ELF-1 (cell line): ENCODE measurements at places on chromosomes 1 and 21.

- DNase-seq = no peak
Measured at GRCh38 chr21:34979383-34979782, 69.7 kb downstream of the RUNX1 start.

DNA sequence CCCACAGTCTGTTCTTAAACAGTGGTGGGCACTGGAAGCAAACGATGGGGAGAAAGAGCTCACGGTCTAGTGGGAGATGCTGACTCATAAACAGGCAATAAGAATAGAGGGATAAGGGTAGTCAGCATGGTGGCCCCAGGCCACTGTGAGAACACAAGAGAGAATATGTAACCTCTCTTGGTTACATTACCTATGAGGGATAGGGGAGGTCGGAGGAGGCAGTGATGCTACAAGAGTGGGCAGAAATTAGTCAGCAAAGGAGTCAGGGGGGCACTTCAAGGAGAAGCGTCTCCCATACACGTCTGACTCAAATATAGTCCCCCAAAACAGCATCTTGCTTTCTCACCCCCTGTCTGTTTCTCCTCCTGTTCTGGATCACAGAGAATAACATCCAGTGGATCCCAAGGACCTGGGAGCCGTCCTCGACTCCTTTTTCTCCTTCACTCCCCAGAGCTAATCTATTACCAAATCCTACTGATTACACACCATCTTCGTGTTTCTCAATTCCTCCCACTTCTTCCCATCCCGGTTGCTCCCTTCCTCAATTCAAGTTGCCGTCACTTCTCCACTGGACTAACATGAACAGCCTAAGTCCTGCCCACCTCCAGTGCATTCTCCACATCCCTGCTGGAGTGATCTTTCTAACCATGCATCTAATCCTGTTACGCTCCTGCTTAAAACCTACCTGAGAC is 2.1 kb downstream of the SLAMF8 start:
- no peak for DNase-seq

DNA sequence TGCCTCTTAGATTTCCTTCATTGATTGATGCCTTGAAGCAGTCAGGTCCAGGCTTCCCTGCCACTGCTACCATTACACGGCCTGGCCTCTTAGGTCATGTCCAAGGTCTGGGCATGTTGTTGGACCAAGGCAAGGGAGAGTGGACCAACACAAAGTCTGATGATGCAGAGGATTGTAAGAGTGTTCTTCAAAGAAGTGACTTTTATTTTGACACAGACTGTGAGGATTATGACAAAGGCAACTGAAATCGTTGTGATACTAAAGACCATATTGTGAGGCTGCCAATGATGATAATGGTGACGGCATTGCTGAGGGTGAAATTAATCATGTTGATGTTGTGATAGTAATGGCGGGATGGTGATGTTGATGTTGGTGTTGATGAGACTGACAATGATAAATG is 149.5 kb downstream of the GRIK3 start:
- no peak for DNase-seq

DNA sequence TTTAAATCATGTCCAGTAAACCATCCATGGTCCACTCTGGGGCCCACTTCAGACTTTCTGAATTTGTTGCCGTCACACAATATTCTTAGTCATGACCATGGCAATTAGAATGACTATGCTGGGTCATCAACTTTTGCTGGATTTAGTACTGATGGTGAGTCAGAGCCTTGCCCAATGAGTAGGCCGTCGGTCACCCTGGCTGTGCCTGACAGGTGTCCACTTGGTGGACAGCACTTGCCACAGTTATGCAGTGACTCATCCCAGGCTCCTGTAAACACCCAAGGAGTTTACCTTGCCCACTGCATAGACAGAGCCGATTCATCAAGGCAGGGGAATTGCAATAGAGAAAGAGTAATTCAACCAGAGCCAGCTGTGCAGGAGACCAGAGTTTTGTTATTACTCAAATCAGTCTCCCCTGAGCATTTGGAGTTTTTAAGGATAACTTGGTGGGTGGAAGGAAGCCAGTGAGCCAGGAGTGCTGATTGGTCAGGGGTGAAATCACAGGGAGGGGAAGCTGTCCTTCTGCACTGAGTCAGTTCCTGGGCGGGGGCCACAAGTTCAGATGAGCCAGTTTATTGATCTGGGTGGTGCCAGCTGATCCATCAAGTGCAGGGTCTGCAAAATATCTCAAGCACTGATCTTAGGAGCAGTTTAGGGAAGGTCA is 333.8 kb downstream of the PTPRU start:
- DNase-seq = no peak

DNA sequence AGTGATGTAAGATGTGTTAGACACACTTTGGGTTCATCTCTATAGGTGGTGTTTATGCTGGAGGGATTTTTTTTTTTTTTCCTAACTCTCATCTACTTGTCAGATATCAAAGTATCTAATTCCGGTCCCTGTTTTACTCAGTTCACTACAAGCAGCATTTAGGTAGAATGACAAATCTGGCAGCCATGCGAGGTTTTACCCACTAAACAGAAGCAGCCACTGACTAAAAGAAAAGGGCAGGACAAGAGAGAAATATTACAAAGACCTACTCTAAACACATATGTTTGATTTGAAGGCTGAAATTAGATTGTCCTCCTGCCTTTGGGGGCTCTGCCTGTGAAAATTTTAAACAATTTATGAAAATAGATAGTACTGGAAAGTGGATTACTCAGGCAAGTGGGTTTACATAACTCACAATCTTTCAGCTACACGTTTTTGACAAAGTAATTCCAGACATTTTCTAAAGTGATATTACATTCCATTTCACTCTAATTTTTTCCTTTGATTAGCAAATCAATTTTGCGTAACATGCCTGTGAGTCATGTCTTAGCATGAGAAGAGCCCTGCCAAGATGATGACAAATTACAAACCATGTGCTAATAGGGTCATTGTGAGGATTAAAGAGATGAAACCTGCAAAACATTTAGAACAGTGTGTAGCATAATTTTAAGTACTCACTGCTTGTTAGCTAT is 172.6 kb downstream of the PLA2G4A start:
- no peak for DNase-seq

DNA sequence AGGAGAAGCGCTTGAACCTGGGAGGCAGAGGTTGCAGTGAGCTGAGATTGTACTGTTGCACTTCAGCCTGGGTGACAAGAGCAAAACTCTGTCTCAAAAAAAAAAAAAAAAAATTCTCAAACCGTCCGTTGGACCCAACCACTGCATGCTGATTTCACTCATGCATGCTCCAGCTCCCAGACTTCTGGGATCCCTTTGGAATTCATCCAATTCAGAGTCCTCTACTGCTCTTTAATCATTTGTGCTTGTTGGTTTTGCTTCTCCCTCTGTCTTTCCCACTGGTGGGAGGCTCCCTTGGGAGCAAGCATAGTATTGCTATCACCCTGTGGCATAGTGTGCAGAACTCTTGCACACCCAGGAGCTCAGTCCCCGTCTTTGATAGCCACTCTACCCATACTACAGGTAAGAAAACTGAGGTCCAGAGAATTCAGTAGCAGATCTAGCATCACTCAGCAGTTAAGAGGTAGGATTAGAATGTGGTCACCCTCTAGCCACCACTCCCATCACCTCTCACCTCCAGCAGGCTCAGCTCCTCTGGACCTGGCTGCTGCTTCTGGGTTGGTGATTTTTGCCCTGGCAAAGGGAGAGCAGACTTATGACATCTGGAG is 3.1 kb upstream of the LMNA start:
- DNase-seq = no peak

DNA sequence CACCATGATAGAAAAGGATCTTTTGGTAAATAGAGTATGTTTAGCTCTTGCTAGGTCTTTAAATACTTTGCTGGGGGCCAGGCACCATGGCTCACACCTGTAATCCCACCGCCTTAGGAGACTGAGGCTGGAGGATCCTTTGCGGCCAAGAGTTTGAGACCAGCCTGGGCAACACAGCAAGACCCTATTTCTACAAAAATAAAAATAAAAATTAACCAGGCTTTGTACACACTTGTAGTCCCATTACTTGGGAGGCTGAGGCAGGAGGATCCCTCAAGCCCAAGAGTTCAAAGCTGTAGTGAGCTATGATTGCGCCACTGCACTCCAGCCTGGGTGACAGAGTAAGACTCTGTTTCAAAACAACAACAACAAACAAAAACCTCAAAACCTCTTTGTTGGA is 1.1 kb upstream of the KCNE2 start:
- DNase-seq = no peak

DNA sequence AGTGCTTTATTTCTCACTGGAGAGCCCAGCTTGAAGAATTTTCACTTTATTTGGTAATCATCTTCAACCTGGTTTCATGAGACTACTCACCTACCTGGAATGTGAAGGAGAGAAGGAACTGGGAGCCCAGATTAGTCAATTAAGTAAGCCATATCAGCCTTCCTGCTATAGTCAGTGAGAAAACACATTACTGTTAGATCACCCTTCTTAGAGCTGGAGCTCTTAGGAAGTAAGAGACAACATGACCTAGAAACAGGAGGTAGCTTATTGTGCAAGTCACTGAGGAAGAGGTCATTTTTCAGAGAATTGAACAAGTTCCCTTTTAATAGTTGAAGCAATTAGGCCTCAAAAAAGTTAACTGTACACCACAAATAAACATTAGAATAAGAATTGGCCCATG is 49.2 kb upstream of the TEKT2 start:
- DNase-seq = no peak

GRCh38 chr1:2277741-2278488 is 49.8 kb downstream of the SKI start:
- peak; percentile 40 for DNase-seq

DNA sequence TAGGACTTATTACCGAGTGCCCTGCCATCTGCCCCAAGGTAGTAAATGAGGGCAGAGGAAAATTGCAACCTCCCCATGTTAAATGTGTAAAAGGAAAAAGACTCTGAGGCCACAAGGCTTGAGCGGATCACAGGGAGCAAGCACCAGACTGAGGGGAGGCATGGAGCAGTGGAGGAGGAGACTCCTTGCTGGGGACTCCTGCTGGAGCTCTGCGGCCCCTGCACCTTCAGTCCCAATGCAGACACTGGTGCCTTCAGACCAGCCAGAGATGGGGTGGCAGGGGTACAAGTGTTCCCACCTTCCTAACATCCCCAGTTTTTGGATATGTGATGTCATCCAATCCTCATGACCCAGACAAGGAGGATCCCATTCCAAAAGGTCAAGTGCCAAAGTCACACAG is 128.4 kb upstream of the NGF start:
- DNase-seq = no peak

GRCh38 chr1:2127187-2128145 is 67.1 kb downstream of the FAAP20 start:
- no peak for DNase-seq

DNA sequence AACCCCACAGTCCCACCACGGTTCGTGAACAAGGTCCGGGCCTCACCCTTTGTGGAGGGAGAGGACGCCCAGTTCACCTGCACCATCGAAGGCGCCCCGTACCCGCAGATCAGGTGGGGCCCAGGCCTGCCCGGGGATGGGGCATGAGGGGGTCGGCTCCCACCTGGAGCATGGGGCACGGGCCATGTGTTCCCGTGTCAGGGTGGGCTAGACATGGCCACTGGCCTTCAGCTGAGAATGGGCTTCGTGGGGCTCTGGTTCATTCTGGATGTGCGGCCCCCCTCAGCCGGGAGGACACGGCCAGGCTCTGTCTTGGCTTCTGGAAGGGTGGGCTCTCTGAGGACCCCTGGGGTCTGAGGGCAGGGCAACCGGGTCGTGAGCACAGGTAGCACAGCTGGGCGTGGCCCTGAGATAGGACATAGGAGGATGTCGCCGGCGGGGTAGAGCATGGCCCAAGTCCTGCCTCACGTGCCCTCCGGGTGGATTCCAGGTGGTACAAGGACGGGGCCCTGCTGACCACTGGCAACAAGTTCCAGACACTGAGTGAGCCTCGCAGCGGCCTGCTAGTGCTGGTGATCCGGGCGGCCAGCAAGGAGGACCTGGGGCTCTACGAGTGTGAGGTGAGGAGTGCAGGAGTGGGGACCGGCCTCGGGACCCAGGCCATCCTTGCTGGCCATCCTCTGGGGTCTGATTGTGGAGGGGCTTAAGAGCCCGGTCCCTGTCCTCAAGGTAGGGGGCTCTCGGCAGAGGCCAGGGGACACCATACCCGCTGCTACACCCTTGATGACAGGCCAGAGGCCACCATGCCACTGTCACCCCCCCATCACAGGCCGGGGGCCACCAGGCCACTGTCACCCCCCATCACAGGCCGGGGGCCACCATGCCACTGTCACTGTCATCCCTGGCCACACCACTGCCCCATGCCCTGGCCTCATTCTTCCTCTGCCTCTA is 55.5 kb downstream of the TRIM11 start:
- DNase-seq = no peak

DNA sequence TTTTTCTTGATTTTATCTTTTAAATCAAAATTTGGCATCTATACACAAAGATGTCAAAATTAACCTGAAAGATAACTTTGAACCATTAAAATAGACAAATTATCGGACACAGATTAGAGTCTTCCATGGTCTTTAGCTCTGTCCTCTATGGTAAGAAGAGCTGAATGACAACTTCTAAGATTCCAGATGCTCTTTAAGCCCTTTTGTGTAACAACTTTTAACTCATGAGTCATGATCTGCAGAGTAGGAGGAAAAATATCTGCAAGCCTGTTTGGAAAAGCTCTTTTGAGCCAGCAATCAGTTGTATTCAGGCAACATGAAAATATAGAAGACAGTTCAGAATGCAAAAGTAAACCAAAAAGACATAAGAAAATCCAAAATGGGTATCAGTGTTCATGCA is 37.8 kb downstream of the TTC13 start:
- no peak for DNase-seq

GRCh38 chr1:108816049-108816893 is 40.6 kb downstream of the AKNAD1 start:
- DNase-seq = peak; percentile 72

GRCh38 chr21:46128106-46128932 is 27.1 kb downstream of the FTCD start:
- peak; percentile 67 for DNase-seq

GRCh38 chr1:200660719-200661118 is 9.0 kb downstream of the DDX59 start:
- no peak for DNase-seq

- no peak for DNase-seq
Measured at GRCh38 chr1:3651930-3652547, at the start of gene TP73. Gene TP73, plus strand, starts transcription at chr1:3652516. Its CDS starts 29,850 bp downstream, at chr1:3682366.

DNA sequence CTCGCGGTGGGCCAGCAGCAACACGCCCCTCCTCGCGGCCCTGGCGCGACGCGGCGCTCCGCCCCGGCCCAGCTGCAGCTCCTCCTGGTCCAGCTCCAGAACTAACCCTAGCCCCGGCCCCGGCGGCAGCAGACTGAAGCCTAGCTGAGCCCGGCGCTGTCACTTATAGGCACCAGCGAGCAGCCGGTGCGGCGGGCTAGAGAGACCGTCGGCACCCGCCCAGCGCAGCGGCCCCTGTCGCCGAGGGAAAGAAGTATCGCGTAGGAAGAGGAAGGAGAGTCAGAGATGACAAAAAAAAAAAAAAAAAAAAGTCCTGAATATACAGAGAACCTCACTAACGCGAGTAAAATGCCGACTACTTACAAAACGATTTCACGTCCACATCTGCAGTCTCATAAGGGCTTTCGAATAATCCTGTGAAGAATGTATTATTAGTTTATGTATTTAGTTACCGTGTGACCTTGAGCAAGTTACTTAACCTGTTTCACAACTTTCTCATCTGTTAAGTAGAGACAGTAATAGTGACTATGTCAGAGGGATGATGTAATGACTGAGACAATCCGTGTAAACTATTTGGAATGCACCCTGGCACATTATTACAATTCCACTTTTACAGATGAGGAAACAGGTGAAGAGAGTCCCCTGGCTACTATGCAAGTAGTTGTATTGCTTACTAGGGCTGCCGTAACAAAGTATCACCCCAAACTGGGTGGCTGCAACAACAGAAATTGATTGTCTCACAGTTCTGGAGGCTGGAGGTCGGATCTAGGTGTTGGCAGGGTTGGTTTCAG is at the start of gene SLC9A1:
SLC9A1 (minus strand) TSS at position 135 of the 791 bp plus-strand sequence. CDS start 791 bp downstream, outside the sequence.
- peak; percentile 96 for DNase-seq

GRCh38 chr1:40844887-40845878 is 17.0 kb downstream of the CITED4 start:
- DNase-seq = no peak
